CD4-positive, alpha-beta T cell (primary cell): ENCODE measurements at places on chromosomes 5 and 9.

GRCh38 chr5:1975406-1975715 lies 92.6 kb upstream of the IRX4 start:
- no peaks in the 10 kb centered on the region for H3K36me3 ChIP-seq
- H3K27ac ChIP-seq = no peak overlapping the region
- H3K27me3 ChIP-seq = peaks cover 6% of the 10 kb centered on the region

GRCh38 chr9:109856785-109857184 lies 76.8 kb downstream of the PALM2AKAP2 start:
- H3K27ac ChIP-seq = no peak overlapping the region
- H3K4me1 ChIP-seq = no peaks in the 10 kb centered on the region
- H3K27me3 ChIP-seq = no peaks in the 10 kb centered on the region
- no peak for DNase-seq

- H3K4me1 ChIP-seq = no peaks in the 10 kb centered on the region
- no peak for DNase-seq
- H3K27me3 ChIP-seq = no peaks in the 10 kb centered on the region
- no peak overlapping the region for H3K4me3 ChIP-seq
- no peak overlapping the region for H3K27ac ChIP-seq
These were observed 16.9 kb downstream of the ELOVL7 start for GRCh38 chr5:60827201-60827600.

GRCh38 chr5:110055302-110055701 lies 365.6 kb downstream of the MAN2A1 start:
- DNase-seq = no peak
- H3K4me1 ChIP-seq = peaks cover 18% of the 10 kb centered on the region
- no peaks in the 10 kb centered on the region for H3K27me3 ChIP-seq
- H3K36me3 ChIP-seq = no peaks in the 10 kb centered on the region
- no peak overlapping the region for H3K4me3 ChIP-seq
- no peak overlapping the region for H3K27ac ChIP-seq

- no peaks in the 10 kb centered on the region for H3K27me3 ChIP-seq
- H3K4me1 ChIP-seq = no peaks in the 10 kb centered on the region
- DNase-seq = no peak
- no peaks in the 10 kb centered on the region for H3K36me3 ChIP-seq
- H3K4me3 ChIP-seq = no peak overlapping the region
- H3K27ac ChIP-seq = no peak overlapping the region
These were observed 74.5 kb downstream of the ADAMTS2 start for GRCh38 chr5:179270581-179271427.

- no peaks in the 10 kb centered on the region for H3K4me1 ChIP-seq
- no peak overlapping the region for H3K27ac ChIP-seq
- no peak for DNase-seq
- no peaks in the 10 kb centered on the region for H3K36me3 ChIP-seq
- H3K27me3 ChIP-seq = no peaks in the 10 kb centered on the region
These were observed 565.7 kb upstream of the FTMT start for GRCh38 chr5:121285801-121286521.
